ENCODE measurements at places on chromosomes 5 and 9.

DNA sequence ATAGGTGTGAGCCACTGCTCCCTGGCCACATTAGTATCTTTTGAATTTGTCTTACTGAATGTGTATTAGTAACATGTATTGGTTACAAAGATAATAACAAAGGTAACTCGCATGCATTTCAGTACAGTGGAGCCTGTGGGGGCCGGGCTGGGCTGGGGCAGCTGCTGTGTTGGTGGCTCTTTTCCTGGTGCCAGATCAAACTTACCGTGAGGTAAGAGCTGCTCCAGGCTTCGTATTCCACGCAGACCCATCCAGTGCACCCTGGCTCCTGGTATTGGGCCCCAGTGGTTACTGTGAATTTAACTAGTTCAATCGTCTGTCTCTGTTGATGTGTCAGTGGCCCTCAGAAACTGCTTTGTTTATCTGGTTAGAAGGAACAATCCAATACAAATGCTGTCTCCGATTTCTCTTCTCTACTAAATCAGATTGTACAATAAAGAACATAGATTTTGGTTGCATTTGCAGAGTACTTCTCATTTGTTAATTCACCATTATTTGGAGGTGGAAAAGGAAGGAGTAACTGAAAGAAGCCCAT lies 15.6 kb downstream of the PRRC2B start:
- no peak for DNase-seq

GRCh38 chr5:115458416-115458815 lies 86.2 kb downstream of the FEM1C start:
- DNase-seq, result no peak

DNA sequence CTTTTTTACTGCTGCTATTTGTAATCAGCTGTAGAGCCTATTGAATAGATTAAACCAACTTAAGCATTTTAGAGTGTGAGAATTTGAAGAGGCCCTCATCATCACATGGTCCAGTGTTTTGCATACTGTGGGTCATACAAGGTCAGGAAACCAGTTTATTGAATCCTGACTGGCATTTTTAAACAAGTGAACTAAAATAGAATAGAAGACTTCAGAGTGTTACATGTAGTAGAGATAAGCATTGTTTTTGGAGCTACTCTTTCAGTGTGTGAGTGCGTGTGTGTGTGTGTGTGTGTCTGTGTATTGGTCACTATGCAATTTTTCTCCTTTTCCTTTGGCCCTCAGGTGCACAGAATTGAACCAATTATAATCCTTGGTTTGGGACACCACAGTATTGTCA lies 114.4 kb downstream of the SLC28A3 start:
- DNase-seq, result no peak

GRCh38 chr5:50547303-50547702 lies 106.2 kb upstream of the EMB start:
- no peak for DNase-seq

DNA sequence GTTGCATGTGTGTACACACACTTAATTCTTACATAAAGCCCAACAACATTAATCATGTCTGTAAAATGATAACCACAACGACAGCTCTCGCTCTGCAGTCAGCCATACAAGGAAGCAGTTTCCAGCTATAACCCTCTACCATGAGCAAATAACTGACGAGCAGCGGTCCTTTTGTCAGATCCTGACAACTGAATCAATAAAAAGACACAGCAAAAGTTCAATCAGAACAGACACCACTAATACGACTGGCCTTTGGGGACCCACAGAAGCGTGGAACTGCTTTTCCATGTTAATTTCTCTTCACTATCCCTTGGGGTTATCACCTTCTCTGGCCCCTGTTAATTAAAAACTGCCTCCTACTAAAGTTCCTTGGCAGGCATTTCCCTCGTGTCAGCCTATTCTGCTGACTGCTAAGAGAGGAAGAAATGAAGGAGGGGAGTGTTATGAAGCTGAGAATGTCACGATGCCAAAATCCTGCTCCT lies 722.8 kb upstream of the GRAMD2B start:
- DNase-seq, result no peak

- no peak for DNase-seq
Observed at GRCh38 chr5:132725745-132726144, 11.6 kb downstream of the KIF3A start.

Data from CD4-positive, alpha-beta T cell treated with Interleukin-6 at 100 ng/mL for 8 hours (primary cell).